ENCODE measurements at places on chromosomes 1 and 21.

GRCh38 chr21:25421321-25422028 lies 185.8 kb downstream of the MRPL39 start:
- no peak for DNase-seq

GRCh38 chr1:35844826-35845225 lies 37.0 kb downstream of the AGO4 start:
- no peak for DNase-seq

DNA sequence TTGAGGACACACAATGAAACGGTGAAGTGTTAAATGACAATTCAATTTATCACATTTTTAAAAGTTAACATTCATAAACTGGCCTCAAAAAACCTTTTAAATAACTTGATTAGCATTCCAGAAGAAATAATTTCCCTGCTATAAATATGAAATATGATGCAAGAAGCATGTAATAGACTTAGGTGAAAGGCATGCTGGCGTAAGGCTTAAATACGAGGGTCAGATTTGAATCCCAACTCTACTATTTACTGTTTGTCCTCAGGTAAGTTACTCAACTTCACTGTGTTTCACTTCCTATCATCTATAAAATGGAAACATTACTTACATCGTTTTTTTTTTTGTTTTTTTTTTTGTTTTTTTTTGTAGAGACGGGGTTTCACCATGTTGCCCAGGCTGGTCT lies 40.8 kb downstream of the EPRS1 start:
- no peak for DNase-seq

- DNase-seq = no peak
Observed at GRCh38 chr1:181131255-181131941, 42.9 kb downstream of the IER5 start.

GRCh38 chr1:230332061-230332460 lies 94.1 kb downstream of the PGBD5 start:
- DNase-seq = no peak

DNA sequence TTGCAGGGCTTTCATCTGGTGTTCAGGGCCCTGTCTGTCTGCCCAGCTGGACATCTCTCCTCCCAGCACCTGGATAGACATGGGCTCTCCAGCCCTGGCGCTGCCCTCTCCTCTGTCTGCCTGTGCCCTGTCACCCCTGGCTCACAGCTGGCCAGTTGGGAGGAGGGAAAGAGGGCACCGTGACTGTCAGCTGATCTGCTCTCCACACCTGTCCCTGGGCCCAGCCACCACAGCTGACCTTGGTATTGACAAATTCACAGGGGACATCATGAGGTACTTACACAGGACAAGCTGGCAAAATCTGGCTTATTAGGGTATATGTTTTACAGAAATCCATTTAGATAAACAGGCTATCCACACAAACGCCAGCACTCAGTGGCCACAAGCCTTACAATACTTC lies 8.3 kb downstream of the TNR start:
- DNase-seq = no peak

DNA sequence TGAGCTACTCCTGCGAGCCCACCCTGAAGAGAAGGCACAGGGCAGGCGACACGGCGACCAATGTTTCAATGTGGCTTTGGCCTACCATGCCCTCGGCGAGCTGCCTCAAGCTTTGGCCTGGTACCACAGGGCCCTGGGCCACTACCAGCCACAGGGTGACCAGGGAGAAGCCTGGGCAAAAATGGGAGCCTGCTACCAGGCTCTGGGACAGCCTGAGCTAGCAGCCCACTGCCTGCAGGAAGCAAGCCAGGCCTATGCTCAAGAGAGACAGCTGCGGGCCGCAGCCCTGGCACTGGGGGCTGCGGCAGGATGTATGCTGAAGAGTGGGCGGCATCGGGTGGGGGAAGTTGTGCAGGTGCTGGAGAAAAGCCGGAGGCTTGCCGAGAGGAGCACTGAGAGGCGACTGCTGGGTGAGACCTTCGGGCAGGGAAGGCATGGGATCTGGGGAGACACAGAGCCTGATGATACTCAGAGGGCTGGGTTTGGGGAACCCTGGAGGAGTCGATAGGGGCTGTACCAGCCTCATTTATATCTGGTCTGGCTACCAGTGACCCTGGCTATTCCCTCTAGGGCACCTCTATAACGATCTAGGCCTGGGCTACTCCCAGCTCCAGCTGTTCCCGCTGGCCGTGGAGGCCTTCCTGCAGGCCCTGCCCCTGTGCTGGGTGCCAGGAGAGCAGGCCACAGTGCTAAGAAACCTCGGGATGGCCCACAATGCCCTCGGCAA lies 2.3 kb downstream of the TTC24 start:
- no peak for DNase-seq

GRCh38 chr1:100860397-100860991 lies 34.1 kb downstream of the EXTL2 start:
- DNase-seq = no peak

DNA sequence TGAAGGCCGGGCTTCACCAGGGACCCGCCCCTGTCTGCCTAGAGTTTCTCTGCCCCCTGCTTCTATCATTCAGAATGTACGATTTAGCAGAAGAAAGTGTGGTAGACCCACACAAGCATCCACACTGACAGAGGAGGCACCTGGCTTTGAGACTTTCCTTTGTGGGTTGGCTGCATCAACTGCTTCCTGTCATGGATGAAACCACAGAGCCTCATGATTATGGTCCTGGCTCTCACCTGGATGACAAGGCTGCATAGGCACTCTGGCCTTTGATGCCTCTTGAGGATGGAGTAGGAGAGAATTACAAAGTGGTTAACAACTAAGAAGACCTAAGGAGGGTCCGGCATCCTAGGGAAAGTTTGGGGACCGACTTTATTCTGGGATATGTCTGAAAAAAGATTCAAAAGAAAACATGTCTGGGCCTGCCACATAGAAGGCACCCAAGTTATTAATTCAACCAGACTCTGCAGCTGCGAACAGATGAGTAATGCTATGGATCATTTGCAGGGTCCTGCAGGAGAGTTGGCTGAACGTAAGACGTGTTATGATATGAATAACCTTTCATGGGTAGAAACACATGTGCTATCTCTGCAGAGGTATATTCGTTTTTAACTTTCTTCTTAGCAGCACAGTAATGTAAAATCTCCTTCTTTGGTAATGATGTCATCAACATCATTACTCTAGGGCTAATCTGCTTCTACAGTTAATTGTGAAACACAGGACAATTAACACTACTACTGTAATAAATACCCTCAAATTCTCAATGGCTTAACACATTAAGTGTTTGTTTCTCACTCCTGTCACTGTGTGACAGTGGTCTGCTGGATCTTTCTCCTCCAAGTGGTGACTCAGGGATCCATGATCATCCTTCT lies 136.2 kb downstream of the SLC35F3 start:
- DNase-seq = no peak

- DNase-seq = no peak
Observed at GRCh38 chr1:155177918-155178281, 4.3 kb downstream of the TRIM46 start.

- no peak for DNase-seq
Observed at GRCh38 chr1:224433701-224434672, 610 bp downstream of the WDR26 start.

DNA sequence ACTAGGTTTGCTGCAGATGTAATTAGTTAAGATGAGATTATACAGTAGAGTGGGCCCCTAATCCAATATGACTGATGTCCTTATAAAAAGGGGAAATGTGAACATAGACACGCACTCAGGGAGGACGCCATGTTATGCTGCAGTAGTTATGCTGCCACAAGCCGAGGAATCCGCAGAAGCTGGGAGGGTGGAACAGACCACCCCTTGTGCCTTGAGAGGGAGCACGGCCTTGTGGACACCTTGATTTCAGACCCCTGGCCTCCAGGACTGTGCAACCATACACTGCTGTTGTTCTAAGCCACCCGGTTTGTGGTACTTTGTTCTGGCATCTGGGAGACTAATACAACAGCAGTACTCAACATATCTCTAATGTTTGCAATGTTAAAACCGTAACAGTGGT lies 57.9 kb upstream of the HIVEP3 start:
- DNase-seq = no peak

DNA sequence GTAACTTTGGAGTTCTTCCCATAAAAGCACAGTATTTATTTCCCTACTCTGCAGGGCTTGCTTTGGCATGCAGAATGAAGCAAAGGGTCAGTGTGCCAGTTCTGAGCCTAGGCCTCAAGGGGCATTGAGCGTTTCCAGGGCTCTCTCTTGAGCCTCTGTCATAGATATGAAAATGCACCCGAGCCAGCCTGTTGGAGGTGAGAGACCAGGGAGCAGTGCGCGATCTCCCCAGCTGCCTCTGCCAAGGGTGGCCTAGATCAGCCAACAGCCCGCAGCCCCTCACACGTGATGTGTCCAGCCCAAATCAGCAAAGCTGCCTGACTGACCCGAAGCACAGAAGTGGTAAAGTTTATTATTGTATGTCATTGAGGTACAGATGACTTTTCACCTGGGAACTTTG lies 63.7 kb downstream of the TENT5C start:
- DNase-seq = no peak

DNA sequence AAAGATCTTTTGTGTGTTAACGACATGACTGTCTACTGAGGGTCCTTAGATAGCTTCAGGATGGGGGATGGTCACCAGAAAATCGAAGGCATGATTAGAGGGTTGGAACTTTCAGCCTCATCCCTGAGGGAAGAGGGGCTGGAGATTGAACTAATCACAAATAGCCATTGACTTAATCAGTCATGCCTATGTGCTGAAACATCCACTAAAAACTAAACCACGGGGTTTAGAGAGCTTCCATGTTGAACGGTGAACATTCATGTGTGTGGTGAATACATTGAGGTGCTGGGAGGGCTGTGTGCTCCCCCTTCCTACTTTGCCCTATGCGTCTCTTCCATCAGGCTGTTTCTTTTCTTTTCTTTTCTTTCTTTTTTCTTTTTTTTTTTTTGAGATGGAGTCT lies 17.0 kb downstream of the RBP7 start:
- DNase-seq = no peak

DNA sequence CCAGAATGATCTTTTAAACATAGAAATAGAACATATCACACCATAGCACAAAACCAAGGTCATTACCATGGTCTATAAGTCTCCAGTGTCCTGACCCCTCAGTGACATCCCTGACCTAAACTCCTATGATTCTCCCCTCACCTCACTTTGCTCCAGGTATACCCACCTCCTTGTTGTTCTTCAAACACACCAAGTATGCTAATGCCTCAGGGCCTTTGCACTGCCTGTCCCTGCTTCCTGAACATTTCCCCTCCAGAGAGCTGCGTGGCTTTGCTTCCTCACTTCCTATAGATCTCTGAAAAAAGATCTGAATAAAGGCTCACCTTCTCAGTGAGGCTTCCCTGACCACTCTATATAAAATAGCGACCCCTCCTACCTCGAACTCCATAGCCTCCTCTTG lies 1.1 kb downstream of the GOLT1A start:
- no peak for DNase-seq

DNA sequence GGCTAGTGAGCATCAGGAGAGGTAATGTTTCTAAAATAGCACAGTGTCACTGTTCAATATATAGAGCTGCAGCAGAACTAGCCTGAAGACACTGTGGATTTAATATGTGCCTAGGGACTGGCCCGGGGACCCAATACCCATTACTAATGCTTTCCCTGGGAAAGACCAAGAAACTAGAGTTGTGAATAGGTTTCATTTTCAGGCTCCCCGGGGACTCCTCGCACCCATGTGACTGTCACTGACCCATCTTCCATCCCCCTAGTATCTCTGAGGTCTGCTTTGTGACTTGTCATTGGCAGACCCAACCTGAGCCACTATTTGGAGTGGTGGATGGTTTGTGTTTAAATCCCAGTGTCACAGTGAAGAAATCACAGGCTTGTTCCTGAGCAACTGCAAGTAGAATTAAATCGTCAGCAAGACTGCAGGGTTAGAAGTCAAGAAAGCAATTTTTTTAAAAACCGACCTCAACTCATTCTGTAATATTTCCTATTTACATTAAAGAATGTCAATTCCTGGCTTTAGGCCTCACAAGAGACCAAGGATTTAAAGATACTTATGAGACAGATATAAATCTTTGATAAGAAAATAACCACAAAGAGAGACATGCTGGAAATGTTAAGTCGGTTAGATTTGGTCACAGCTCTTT lies 130.0 kb upstream of the TNR start:
- no peak for DNase-seq

DNA sequence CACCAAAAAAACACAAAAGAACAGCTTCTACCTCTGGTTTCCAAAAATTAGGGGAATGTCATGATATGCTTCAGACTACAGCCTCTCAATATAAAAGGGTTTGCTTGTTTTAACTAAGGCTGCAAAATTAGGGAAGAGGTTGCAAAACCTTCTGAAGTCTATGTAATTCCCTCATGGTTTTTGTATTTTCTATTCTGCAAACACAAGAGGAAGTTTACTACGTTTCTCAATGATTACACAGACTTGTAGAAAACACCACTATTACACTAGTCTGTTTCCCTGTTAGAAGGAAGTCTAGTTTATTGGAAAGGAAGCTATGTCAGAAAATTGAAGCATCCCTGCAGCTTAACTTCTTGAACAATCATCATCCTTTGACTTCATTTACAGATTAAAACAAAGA lies 229.7 kb upstream of the FMN2 start:
- DNase-seq = no peak

DNA sequence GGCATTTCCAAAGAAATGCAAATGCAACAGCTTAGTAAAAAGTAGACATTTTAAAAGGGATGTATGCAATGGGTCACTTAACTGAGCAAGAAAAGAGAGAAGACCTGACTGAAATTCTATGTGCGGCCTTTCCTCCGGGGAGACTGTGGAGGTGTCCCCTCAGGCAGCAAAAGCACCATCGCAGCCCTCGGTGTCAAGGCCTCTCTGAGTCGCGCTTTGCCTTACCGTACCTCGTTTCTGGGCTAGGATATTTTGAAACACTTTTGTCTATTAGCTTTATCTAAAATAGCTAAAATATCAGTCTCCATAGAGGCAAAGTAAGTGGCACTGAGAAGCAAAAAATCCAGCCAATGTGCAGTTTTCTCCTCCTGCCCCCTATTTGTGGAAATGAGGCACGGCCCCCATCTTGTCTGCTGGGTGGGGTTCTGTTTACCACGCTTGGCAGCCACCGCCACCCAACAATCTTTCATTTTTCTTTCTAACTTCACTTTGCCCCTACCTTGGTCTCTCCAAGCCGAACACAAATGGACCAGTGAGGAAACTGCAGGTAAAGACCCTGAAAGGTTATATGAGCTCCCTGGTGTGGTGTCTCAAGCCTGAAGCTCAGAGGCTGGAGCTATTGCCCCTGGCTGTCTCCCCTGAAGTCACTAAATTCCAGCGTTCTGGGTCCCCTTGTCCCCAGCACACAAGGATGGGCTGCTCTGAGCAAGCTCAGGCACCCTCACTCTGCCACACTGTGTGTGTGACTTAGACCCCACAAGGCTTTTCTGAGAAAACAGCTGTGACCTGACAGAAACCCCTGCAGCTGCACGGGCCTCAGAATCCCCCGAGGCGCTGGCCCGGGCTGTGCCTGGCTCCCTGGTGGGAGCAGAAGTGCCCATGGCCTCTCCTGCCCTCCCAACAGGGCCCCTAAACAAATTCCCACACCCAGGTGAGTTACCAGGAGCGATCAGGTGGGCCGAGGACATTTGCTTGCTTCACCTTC lies 1.6 kb downstream of the CD247 start:
- DNase-seq = no peak

GRCh38 chr1:174938281-174939007 lies 61.3 kb upstream of the CACYBP start:
- no peak for DNase-seq

GRCh38 chr1:3652548-3653285 lies 401 bp downstream of the TP73 start:
- DNase-seq = peak; percentile 18
